ENCODE measurements at places on chromosomes 5 and 9.
A peak's percentile ranks its signal among the peaks of the same experiment; 100 is the strongest.

- DNase-seq, result no peak
Measured at GRCh38 chr5:150639377-150639692, 1.1 kb upstream of the SYNPO start.

DNA sequence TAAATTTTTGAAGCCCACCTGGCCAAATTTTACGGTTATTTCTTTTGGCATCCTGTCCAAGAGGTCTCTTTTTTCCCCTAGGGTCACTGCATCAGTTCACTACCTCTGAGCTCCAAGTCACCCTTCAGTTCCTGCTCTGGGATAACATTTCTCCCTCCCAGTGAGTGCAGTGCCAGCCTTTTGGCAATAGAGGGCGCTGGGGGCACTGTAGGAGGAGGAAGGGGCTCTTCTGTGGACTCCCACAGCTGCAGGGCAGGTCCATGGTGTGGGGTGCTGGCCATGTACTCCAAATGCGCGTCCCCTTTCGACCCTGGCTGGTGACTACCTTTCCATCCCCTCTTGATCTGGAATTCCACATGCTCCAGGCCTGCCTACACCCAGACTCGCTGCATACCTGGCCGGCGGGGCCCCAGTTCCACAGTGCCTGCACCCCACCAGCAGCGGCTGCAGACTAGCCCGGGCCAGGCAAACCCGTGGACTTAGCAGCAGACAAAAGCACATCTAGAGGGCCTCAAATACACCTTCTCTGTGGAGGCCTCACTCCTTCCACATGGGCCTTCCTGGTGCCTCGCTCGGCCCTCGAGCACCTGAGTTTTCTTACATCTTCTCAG lies 20.3 kb upstream of the NINJ1 start:
- DNase-seq, result no peak

GRCh38 chr5:146399481-146399880 lies 47.7 kb upstream of the TCERG1 start:
- no peak for DNase-seq

DNA sequence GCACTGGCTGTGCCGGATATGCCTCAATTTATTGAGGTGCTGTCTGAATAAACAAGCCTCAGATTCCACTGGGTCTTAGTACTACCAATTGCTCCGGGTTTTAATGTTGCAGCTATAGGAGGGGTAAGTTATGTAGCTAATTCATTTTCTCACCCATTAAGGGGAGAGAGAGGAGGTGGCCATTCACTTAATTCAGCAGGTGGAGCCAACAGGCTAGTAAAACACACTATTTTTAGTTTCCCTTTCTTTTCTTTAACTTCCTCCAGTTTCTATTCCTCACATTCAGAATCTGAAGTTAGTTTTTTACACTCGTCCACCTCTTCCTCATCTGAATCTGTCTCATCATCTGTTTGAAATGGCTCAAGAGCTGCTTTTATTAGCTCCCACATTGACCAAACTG lies 105.6 kb upstream of the CDH10 start:
- DNase-seq, result no peak

DNA sequence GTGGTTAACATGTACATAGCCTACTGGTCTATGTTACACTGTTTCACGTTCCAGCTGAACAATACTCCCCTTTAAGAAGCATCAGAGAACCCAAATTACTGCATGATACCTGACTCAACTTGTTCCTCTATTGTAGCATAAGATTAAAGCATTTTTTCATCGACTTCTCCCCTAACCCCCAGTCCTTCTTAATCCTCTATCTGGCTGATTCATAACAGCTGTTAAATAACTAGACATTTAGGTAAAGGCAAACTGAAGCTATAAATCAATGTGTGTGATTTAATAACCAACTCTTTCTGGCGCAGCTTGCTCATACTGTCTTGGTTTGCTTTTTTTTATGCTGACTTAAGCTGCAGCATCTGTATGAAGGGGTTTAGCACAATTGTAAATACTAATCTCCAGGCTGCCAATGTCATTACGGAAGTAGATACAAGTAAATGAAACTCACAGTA lies 94.2 kb upstream of the MTAP start:
- DNase-seq, result no peak

GRCh38 chr5:113806250-113806649 lies 292.8 kb downstream of the YTHDC2 start:
- DNase-seq, result no peak

- DNase-seq, result no peak
Measured at GRCh38 chr9:137128158-137128861, 10.6 kb upstream of the GRIN1 start.

- no peak for DNase-seq
Measured at GRCh38 chr9:93112864-93113389, 16.9 kb downstream of the CARD19 start.

GRCh38 chr5:123089914-123090660 lies 1.0 kb downstream of the PRDM6 start:
- DNase-seq, result no peak

- DNase-seq, result no peak
Measured at GRCh38 chr9:126117631-126118030, 209.0 kb upstream of the MVB12B start.

DNA sequence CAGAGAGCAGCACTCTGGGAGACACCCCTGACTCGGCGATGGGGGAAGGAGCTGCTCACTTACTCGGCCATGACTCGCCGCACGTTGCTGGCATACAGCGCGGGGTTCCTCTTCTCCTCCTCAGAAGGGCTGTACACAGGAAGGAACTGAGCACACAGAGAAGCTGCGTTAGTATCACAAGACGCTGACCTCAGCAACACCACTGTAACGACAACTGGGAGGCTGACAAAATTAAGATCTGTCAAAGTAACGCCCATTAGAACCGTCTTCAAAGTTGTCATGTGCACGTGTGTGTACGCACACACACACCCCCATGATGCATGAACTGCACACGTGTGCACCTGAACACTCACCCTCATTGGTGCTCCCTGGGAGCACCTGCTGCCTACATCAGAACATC lies 32.1 kb upstream of the SLC6A3 start:
- no peak for DNase-seq

GRCh38 chr5:138457531-138458275 lies 7.6 kb upstream of the EGR1 start:
- DNase-seq, result no peak

GRCh38 chr5:14665949-14666348 lies 1.4 kb downstream of the OTULIN start:
- peak; percentile 34 for DNase-seq

DNA sequence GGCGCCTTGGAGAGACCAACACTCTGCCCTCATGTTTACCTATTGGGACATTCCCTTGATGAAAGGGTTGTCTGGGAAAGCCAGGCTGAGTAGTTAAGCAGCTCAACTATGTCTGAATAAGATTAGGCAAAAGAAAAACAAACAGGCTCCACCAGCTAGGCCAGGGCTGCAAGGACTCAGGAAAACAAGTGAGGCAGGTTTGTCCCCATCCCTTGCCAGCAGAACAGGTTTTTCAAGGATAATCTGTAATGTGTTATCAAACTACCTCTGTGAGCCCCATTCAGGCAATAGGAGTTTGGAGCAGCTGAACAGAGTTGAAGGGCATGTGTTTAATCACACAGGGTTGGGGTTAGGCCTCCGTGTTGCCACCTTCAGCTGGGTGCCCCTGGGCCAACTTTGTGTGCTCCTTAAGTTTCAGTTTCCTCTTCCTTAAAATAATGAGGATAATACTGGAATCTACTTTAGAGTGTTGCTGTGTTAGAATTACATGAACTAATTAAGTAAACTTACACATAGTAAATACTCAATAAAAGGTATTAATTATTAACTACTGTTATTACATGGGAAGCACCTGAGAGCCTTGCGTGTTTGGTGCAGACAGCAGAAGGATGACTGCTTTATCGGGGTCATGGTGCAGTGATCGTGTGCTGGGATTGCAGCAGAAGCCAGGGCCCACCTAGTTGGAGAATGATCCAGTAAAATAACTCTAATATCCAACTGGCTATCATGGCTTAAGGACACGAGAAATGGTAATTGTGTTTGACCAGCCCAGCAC lies 72.1 kb upstream of the ATP10B start:
- no peak for DNase-seq

- DNase-seq, result no peak
Measured at GRCh38 chr9:38643815-38644173, 23.4 kb upstream of the ANKRD18A start.

DNA sequence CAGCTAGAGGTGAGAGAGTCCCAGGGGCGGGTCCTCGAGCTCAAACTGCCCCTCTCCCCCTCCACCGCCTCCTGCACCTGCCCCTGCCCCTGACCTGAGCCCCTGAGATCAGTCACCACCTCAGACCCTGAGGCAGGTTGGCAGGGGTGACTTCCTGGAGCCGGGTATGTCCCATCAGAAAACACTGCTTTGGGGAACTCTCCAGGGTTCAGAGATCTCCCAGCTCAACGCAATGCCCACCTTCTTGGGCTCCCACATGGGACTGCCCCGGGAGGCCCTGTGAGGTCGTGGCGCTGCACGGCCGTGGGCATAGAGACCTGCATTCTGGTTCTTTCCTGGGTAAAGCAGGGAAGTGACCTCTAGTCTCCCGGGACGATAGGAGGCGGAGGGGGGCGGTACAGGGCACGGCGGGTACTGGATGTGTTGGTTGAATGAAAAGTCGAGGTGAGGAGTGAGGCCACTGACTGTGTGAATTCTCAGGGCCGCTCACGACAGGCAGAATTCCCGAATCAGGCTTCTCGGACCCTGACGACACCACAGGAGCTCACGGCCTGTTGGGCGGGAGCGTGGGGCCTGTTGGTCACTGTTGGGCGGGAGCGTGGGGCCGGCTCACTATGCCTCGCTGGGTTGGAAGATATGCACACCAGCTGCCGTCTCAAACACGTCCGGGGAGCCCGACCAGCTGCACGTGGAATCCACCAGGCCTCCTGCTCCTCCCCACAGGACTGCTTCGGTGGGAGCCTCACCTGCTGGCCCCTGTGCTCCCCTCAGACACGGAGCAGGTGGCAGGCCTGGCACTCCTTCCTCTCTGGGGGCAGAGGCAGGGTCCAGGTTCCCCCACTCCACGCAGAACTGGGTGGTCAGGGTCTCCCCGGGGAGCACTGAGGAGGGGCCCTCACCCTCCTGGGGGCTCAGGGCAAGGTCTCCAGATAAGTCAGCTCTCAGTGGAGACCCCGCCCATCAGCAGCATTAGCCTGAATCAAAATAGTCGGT lies 178.0 kb upstream of the PPP1R26 start:
- no peak for DNase-seq

- DNase-seq, result no peak
Measured at GRCh38 chr5:60883229-60883628, 39.2 kb upstream of the ELOVL7 start.

DNA sequence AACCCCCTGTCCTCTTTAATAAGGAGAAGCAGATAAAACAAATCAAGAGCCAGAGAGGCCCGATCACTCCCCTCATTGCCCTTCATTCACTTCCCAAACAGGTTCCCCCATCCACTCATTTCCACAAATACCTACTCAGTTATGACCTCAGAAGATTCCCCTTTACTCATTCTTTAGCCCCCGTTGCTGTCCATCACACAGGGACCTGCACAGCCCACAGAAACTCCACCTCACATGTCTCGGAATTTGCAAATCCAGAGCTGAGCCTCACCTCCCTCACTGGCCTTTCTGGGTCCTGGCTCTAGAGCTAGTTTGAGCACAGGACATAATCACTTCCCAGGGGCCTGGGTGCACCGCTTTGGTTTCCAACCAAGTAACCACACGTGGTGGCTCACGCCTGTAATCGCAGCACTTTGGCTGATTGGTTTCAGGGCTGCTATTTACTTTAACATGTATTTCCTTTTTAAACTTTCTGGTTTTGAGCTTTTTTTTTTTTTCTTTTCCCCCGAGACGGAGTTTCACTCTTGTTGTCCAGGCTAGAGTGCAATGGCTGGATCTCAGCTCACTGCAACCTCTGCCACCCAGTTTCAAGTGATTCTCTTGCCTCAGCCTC lies 17.8 kb downstream of the ATP6V0E1 start:
- DNase-seq, result no peak

DNA sequence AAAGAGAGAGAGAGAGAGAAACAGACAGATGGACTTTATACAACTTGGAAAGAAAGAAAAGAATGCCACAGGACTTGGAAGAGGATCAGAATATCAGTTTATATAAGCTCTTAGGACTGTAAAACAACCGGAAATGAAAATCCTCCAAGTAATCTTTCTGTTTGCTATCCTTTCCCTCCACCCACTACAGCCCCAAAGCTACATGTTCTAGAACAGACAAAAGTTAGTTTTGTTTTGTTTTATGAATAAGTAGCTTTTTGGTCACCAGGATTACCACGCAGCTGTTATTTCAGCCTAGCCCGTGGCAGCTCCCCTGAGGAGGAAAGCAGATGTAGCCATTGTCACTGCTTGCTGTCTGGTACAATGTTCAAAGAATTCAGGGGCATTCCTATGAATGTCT lies 66.6 kb downstream of the SH3TC2 start:
- DNase-seq, result no peak

GRCh38 chr5:101292199-101292598 lies 389.1 kb upstream of the ST8SIA4 start:
- DNase-seq, result no peak

- no peak for DNase-seq
Measured at GRCh38 chr9:31683116-31683515, 701.3 kb upstream of the ACO1 start.

Measured in stimulated activated CD4-positive, alpha-beta T cell treated with anti-CD3 and anti-CD28 coated beads, Interleukin-12 subunit alpha, Interleukin-12 subunit beta, amount 100 ng/mL, for 48 hours (primary cell).